ENCODE measurements at places on chromosomes 7 and 10.

DNA sequence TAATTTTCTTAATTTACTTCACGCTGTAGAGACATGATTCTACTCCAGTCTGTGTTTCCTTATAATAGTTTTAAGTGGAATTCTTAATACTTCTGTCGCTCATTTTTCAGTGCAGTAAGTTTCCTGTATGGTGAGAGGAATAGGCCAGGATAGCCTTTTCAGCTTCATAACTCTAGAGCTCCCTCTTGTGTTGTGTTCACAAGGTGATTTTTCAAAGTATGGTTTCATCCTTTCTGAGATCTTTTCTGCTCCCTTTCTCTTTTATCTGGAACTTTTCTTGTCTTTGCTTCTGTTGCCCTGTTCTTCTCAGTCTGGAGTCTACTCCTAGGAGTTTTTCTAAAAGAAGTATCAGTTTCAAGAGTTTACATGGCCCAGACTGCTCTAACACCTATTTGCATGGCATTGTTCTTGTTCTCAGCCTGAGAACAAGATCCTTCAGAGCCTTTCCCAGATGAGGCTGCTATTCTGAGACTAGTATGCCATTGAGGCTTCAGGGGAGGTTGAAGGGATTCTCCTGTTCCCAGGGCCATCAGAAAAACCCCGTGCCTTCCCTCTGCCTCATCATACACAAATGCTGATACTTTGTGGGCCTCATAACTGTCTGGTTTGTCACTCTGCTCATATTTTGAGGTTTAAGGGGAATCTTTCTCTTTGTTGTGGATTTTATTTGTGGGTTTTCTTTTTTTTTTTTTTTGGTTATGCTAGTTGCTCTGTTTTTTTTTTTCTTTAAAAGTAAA, 21.8 kb downstream of the NET1 start:
- no peak for DNase-seq

- DNase-seq, result no peak
These were observed 7.7 kb downstream of the CASP2 start for GRCh38 chr7:143295870-143296269.

DNA sequence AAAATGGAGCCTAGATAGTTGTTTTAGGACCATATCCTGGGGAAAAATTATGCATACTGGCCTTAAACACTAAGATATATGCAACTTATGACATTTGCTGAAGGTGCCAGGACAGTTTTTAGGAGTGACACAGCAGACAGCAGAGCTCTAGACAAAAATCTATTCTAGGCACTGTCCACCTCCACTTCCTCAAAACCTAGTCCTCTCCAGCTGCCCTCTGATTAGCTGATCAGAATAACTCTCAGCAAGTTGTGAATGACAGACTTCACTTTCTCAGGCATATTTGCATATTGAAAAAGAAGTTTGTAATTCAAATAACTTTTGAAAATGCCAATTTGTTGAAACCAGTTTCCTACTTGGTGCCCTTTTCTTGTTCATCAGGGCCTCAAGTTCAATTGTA, 152.3 kb upstream of the STEAP4 start:
- no peak for DNase-seq

DNA sequence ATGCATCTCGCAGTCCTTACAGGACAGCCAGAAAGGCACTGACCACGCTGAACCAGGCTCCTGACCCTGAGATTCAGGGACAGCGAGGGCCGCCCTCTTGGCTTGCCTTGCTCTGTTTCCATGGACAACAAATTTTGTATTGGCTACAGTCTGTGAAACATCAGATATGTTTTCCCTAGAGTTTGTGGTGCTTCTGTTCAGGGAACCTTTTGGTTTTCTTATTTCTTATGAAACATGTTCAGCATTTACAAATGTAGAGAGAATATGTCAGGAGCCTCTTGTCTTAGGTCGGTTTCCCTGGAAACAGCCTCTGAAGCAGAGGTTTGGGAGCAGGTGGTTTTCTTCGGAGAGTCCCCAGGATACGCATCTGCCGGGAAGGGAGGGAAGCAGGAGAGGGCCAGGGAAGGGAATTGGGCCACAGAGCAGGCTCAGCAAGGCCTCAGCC, 260.1 kb downstream of the CCDC3 start:
- DNase-seq, result no peak

DNA sequence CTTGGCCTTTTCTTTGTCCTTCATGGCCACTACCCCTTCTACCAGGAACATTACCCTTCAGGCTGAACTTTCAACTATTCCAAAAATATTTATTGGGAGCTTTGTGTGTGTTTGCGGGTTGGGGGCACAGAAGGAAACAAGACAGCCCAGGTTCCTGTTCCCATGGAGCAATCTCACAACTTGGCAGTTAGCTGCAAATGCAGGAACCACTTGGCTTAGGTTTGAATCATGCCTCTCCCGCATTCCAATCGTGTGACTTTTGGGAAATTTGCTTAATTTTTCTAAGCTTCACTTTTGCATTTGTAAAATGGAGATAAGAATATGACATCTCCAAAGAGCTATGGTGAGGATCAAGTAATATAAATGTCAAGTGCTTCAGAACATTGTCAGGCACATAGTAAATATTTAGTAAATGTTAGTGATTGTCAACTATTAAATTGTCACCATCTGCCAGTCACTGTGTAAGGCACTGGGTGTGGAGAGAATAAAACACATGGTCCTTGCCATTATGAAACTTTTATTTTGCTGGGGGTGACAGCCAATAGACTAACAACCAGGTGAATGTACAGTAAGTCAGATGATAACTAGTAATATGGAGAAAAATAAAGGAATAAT, 277.1 kb downstream of the SNX13 start:
- DNase-seq, result no peak

DNA sequence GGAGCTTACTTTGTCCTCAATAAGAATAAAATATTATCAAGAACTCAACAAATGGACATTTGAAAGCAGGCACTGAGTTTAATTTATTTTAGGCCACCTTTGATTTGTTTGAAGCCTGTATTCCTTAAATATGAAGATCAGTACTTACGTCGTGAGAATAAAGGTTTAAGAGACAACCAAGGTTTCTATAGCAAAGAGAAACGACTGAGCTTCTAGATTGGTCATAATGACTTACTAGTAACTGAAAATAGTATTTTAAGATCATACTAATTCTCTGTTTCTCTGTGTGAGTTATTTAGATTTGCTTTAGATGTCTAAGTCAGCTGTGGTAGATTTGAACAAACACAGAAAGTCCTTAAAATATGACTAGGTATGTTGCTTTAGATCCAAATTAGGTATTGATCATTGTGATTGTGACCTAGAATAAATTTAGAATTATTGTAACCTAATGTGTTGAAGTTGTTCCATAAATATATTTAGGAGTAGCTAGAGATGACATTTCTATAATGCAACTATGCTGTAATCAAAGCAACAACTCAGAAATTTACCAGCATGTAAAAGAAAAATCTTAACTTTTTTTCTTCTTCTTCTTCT, 2.4 kb upstream of the GLCCI1 start:
- no peak for DNase-seq

Data from tibial nerve (tissue), 4 donors.